ENCODE measurements at places on chromosomes 5 and 9.
A peak's percentile ranks its signal among the peaks of the same experiment; 100 is the strongest.

GRCh38 chr5:1652873-1653697 lies 129.3 kb upstream of the LPCAT1 start:
- H3K36me3 ChIP-seq, result no peaks in the 10 kb centered on the region
- H3K27me3 ChIP-seq, result peaks cover 11% of the 10 kb centered on the region
- H3K4me3 ChIP-seq, result peak overlapping the region; percentile 21
- peak; percentile 42 for DNase-seq

DNA sequence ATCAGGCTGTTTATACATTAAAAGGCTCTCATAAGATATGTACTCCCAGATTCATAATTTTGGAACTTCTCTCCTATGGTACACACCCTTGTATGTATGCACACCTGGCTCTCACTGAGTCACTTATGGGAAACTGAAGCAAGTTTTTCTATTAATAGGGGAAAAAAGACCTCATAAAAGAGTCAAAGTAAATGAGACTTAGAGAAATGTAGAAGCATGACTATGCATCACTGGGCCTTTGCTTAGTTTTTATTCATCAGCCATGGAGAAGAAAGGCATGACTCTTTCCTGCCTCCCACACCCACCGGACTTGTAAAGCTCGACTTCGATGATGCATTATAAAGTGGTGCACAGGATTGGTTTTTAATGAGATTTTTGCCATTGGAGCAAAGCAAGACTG lies 28.2 kb downstream of the MTAP start:
- no peaks in the 10 kb centered on the region for H3K27me3 ChIP-seq
- DNase-seq, result peak; percentile 82
- peaks cover 62% of the 10 kb centered on the region for H3K36me3 ChIP-seq
- H3K4me3 ChIP-seq, result no peak overlapping the region
- peaks cover 54% of the 10 kb centered on the region for H3K4me1 ChIP-seq
- H3K27ac ChIP-seq, result peak overlapping the region; percentile 100

GRCh38 chr9:134902936-134903335 lies 14.8 kb downstream of the FCN1 start:
- no peak overlapping the region for H3K27ac ChIP-seq
- H3K27me3 ChIP-seq, result peaks cover 12% of the 10 kb centered on the region
- DNase-seq, result no peak
- no peaks in the 10 kb centered on the region for H3K4me1 ChIP-seq

GRCh38 chr9:112168197-112168596 lies 6.9 kb downstream of the SUSD1 start:
- H3K27ac ChIP-seq, result peak overlapping the region; percentile 94
- H3K4me3 ChIP-seq, result no peak overlapping the region
- no peaks in the 10 kb centered on the region for H3K36me3 ChIP-seq
- peaks cover 42% of the 10 kb centered on the region for H3K4me1 ChIP-seq
- DNase-seq, result peak; percentile 42

DNA sequence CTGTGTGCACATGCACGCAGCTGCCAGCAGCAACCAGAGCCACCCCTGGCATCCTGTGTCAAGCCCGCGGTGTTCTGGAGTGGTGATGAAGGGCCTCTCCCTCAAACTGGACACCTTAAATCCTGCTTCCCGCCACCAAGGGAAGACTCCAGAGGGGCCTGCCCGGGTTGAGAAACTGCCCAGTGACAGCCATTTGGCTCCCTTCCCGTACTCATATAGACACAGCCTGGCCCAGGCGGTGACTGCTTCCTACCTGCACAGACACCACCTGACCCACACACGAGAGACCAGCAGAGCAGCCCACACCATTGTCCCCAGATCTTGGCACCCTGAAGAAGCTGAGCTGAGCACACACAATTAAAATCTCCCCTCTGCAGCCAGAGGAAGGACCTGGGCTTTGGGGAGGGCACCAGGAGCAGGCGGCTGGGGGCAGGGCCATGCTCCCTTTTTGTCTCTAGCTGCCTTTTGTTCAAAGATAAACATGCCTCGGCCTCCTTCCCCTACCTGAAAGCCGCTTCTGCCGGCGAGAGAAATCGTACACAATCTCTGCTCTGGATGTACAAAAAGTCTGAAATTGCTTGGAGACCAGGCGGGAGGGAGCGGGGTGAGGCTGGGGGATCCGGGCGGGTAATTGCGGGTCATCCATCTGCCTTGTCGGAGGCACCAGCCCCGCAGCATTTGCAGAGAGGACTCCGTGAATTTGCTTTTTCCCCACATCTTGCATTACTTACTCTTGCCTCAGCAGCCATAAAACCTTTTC lies 78.4 kb downstream of the TSPAN17 start:
- no peaks in the 10 kb centered on the region for H3K4me1 ChIP-seq
- no peaks in the 10 kb centered on the region for H3K36me3 ChIP-seq
- no peak for DNase-seq
- peaks cover 71% of the 10 kb centered on the region for H3K27me3 ChIP-seq
- H3K4me3 ChIP-seq, result no peak overlapping the region

GRCh38 chr5:78577071-78577807 lies 71.3 kb downstream of the LHFPL2 start:
- H3K27ac ChIP-seq, result no peak overlapping the region
- H3K36me3 ChIP-seq, result no peaks in the 10 kb centered on the region
- DNase-seq, result no peak
- no peaks in the 10 kb centered on the region for H3K27me3 ChIP-seq

DNA sequence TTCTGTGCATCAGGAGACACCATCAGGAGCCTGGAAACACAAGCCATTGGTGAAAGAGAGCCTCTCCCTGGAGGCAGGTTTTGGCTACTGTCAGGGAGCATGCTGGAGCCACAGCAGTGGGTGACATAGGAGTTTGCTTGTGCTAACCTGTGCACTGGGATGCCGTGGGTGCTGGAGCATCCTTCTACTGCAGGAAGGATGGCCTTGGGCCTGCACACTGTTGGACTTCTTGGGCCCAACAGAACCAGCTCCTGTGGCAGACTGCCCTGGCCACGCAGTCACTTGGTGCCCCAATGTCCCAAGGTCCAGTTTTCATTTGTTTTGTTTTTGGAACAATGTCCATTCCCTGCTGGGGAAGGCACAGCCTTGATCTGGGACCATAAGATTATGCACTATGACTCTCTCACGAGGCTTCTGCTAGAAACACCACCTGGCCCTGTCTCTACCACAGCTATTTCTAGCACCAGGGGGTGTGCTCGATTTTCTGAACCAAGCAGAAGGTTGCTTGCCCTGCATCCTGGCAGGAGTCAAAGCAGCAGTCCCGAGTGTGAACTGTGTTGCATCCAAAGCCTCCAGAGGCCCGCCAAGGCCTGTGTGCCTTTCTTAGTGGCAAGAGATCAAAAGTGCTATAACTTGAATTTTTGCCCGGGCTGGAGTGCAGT lies 5.5 kb upstream of the LTC4S start:
- H3K27ac ChIP-seq, result no peak overlapping the region
- no peaks in the 10 kb centered on the region for H3K4me1 ChIP-seq
- no peaks in the 10 kb centered on the region for H3K36me3 ChIP-seq
- no peaks in the 10 kb centered on the region for H3K27me3 ChIP-seq

DNA sequence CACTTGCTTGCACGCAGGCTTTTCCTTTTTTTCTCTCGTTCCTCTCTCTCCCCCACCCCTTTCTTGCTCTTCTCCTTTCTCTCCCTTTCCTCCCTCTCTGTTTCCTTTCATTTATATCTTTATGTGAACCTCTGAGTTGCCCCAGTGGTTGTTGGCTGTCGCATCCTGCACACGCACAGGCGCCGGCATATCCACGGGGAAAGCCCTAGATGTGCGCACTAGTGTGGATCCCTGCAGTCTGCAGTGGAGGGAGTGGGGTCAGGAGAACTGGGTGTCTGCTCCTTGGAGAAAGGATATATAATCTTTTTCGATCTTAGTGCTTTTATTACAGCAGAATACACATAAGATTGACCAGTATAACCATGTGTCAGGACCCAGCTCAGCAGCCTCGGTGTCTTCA lies 223.5 kb downstream of the FANCC start:
- no peak for DNase-seq
- no peaks in the 10 kb centered on the region for H3K36me3 ChIP-seq
- peaks cover 37% of the 10 kb centered on the region for H3K4me1 ChIP-seq
- H3K27me3 ChIP-seq, result no peaks in the 10 kb centered on the region
- H3K4me3 ChIP-seq, result no peak overlapping the region

- peaks cover 7% of the 10 kb centered on the region for H3K4me1 ChIP-seq
- no peak overlapping the region for H3K27ac ChIP-seq
- no peaks in the 10 kb centered on the region for H3K27me3 ChIP-seq
- no peaks in the 10 kb centered on the region for H3K36me3 ChIP-seq
- DNase-seq, result no peak
- H3K4me3 ChIP-seq, result no peak overlapping the region
Measured at GRCh38 chr5:113296676-113297075, 138.1 kb downstream of the TSSK1B start.

DNA sequence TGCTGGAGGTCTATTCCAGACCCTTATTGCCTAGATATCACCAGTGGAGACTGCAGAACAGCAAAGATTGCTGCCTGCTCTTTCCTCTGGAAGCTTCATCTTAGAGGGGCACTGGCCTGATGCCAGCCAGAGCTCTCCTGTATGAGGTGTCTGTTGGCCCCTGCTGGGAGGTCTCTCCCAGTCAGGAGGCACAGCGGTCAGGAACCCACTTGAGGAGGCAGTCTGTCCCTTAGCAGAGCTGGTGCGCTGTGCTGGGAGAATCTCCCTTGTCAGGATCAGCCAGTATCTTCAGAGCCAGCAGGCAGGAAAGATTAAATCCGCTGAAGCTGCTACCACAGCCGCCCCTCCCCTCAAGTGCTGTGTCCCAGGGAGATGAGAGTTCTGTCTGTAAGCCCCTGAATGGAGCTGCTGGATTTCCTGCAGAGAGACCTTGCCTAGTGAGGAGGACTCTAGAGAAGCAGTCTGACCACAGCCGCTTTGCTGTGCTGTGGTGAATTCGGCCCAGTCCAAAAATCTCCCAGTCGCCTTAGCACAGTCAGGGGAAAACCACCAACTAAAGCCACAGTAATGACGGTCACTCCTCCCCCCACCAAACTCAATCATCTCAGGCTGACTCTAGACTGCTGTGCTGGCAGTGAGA lies 124.1 kb downstream of the JAKMIP2 start:
- DNase-seq, result no peak
- H3K27me3 ChIP-seq, result no peaks in the 10 kb centered on the region
- H3K4me1 ChIP-seq, result no peaks in the 10 kb centered on the region
- H3K36me3 ChIP-seq, result no peaks in the 10 kb centered on the region
- no peak overlapping the region for H3K4me3 ChIP-seq

GRCh38 chr9:126626127-126626925 lies 12.6 kb downstream of the LMX1B start:
- DNase-seq, result no peak
- no peak overlapping the region for H3K27ac ChIP-seq
- H3K4me3 ChIP-seq, result peak overlapping the region; percentile 40
- H3K27me3 ChIP-seq, result peaks cover 28% of the 10 kb centered on the region
- H3K36me3 ChIP-seq, result no peaks in the 10 kb centered on the region

DNA sequence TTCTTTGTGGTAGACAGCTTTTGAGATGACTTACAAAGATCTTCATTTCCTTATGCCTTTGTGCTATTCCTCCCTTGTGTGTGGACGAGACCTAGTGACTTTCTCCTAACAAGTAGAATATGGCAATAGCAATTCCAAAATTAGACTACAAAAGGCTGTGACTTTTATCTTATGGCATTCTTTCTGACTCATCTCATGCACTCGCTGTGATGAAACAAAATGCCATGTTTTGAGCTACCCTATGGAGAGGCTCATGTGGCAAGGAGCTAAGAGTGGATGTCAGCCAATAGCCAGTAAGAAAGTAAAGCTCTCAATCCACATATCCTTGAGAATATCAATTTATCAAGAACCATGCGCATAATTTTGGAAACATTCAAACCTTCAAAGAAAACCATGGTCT lies 380.5 kb upstream of the SMC2 start:
- H3K4me3 ChIP-seq, result no peak overlapping the region
- no peaks in the 10 kb centered on the region for H3K4me1 ChIP-seq
- DNase-seq, result no peak
- no peaks in the 10 kb centered on the region for H3K27me3 ChIP-seq
- H3K27ac ChIP-seq, result no peak overlapping the region
- H3K36me3 ChIP-seq, result no peaks in the 10 kb centered on the region

DNA sequence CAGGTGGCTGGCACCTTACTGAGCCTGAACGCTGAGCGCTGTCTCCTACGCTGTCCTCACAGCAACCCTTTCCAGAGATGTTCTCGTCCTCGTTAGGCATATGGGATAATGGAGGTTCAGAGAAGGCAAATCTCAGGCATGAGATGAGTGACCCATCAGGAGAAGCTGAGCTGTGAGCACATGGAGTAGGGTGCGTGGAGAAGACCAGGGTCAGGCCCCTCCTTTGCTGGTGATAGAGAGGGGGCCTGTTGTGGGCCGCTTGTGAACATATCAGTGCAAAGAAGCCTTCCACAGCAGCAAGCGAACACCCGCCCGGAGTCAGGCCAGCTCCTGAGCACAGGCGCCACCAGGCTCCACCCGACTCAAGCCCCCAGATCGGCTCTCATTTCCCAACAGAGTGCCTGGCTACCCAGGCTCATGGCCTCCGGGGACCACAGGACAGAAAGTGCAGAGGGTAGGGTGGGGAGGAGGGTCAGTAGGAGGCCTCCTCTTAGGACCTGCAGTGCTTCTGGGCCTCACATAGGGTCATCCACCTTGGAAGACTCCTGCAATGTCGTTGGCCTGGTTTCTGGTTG lies 15.0 kb upstream of the TIFAB start:
- no peak overlapping the region for H3K4me3 ChIP-seq
- no peak for DNase-seq
- peaks cover 17% of the 10 kb centered on the region for H3K27me3 ChIP-seq
- no peaks in the 10 kb centered on the region for H3K36me3 ChIP-seq

- DNase-seq, result no peak
- no peaks in the 10 kb centered on the region for H3K4me1 ChIP-seq
- H3K27ac ChIP-seq, result no peak overlapping the region
- H3K36me3 ChIP-seq, result peaks cover 9% of the 10 kb centered on the region
Measured at GRCh38 chr9:92648474-92648971, 21.4 kb downstream of the IPPK start.

- H3K4me3 ChIP-seq, result no peak overlapping the region
- no peak overlapping the region for H3K27ac ChIP-seq
- no peaks in the 10 kb centered on the region for H3K27me3 ChIP-seq
- peaks cover 7% of the 10 kb centered on the region for H3K4me1 ChIP-seq
- H3K36me3 ChIP-seq, result no peaks in the 10 kb centered on the region
Measured at GRCh38 chr9:17003576-17004240, 131.1 kb upstream of the CNTLN start.

GRCh38 chr9:36796671-36797419 lies 224.2 kb downstream of the MELK start:
- no peak overlapping the region for H3K4me3 ChIP-seq
- H3K36me3 ChIP-seq, result no peaks in the 10 kb centered on the region
- H3K27me3 ChIP-seq, result peaks cover 12% of the 10 kb centered on the region
- H3K27ac ChIP-seq, result no peak overlapping the region

GRCh38 chr9:99336005-99336404 lies 113.9 kb downstream of the SEC61B start:
- no peaks in the 10 kb centered on the region for H3K36me3 ChIP-seq
- H3K4me3 ChIP-seq, result no peak overlapping the region
- no peaks in the 10 kb centered on the region for H3K27me3 ChIP-seq

DNA sequence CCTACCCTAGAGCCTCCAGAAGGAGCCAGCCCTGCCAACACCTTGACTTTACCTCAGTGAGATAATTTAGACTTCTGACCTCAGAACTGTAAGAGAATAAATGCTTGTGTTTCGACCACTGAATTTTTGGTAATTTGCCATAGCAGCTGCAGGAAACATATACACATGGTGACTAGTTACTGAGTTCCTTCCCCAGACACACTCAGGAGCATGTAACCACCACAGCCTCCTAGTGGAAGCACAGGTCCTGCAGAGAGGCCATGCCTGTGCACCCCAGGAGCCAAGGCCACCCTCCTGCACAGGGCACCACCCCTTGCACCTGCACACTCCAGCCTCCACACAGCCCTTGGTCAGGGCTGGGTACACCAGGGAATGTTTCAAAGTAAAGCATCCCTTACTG lies 7.6 kb upstream of the CAMSAP1 start:
- no peak overlapping the region for H3K4me3 ChIP-seq
- H3K27me3 ChIP-seq, result no peaks in the 10 kb centered on the region
- peak; percentile 3 for DNase-seq
- H3K27ac ChIP-seq, result no peak overlapping the region

- no peaks in the 10 kb centered on the region for H3K36me3 ChIP-seq
- no peak overlapping the region for H3K4me3 ChIP-seq
- no peaks in the 10 kb centered on the region for H3K27me3 ChIP-seq
- no peak overlapping the region for H3K27ac ChIP-seq
Measured at GRCh38 chr9:6876195-6876894, 118.6 kb downstream of the KDM4C start.
